ENCODE measurements at places on chromosomes 2 and 18.

DNA sequence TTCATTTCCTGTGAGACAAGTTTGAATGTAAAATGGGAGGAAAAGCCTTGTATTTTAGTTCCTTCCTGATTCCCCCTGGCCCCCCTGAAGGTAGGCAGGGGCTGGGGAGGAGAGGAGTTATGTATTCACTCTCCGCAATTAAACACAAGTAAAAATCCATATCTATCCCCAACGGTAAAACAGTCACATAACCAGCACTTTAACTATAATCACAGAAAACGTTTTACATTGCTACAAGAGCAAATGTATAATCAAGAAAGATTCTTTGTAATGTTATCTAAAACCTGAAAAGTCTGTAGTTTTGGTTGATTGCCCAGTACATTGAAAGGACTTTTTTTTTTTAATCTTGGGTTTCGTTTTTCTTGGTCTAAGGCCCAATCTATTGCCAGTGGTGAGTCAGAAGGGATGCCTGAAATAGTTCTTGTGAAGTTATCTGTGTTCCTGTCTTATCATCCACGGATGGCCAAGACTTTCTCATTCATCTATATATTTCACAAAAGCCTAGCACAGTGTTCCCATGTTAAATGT, 34.5 kb upstream of the CCNYL1 start:
- no peaks in the 10 kb centered on the region for H3K36me3 ChIP-seq
- H3K27ac ChIP-seq = no peak overlapping the region
- no peaks in the 10 kb centered on the region for H3K4me1 ChIP-seq

GRCh38 chr2:224017957-224018356, 21.1 kb downstream of the SERPINE2 start:
- H3K27me3 ChIP-seq = no peaks in the 10 kb centered on the region
- no peak overlapping the region for H3K4me3 ChIP-seq
- H3K27ac ChIP-seq = no peak overlapping the region
- no peak for DNase-seq

DNA sequence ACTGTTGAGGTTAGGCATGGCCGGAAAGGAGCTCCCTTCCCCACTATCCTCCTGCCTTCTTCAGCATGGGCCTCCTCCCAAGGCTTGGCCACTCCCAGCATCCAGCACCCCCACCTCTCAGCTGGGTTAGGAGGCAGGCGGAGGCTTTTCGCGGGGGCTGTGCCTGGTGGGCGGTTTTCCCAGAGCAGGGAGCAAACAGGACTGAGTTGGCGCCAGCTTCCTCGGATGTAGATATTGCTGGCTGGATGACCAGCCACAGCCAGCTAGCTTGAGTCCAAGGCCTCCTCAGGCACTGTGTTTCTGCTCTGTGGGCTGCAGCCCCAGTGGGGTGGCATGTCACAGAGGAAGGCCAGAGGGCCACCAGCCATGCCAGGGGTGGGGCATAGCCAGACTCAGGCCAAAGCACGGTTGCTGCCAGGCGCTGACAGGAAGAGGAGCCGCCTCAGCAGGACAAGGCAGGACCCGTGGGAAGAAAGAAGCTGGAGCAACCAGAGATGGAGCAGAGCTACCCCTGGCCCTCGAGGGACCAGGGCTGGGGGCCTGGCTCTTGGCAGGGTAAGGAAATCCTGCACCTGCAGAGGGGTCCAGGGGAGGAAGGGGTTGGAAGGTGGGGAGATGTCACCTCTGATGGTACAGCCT, at the start of gene TCF23:
Gene TCF23 (plus strand): TSS at position 204 of the 639 bp plus-strand sequence. CDS start 130 bp downstream, at position 334.
- no peaks in the 10 kb centered on the region for H3K4me1 ChIP-seq
- H3K27ac ChIP-seq = no peak within 1 kb of the TSS

DNA sequence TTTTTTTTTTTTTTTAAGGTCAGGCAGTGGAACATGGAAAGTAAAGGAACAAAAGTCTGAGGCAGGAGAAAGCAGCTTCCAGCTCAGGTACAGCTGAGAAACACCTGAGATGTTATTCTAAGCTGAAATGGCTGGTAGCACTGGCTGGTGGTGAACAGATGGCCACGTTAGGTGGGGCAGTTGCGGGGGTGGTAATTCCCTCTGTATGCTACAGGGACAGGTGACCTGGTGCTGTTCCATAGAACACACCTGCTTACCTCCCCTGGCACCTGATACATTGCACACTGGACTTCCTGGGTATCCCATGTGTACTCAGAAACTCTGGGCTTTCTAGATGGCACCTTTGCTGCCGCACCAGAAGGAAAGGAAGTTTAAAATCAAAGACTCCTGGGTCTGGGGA, 333.3 kb downstream of the SLC8A1 start:
- peaks cover 4% of the 10 kb centered on the region for H3K36me3 ChIP-seq
- H3K4me1 ChIP-seq = no peaks in the 10 kb centered on the region
- no peaks in the 10 kb centered on the region for H3K27me3 ChIP-seq
- no peak for DNase-seq

GRCh38 chr18:38759457-38759856, 1193.9 kb upstream of the CELF4 start:
- no peaks in the 10 kb centered on the region for H3K36me3 ChIP-seq
- H3K4me1 ChIP-seq = no peaks in the 10 kb centered on the region
- no peak overlapping the region for H3K4me3 ChIP-seq
- no peak overlapping the region for H3K27ac ChIP-seq

DNA sequence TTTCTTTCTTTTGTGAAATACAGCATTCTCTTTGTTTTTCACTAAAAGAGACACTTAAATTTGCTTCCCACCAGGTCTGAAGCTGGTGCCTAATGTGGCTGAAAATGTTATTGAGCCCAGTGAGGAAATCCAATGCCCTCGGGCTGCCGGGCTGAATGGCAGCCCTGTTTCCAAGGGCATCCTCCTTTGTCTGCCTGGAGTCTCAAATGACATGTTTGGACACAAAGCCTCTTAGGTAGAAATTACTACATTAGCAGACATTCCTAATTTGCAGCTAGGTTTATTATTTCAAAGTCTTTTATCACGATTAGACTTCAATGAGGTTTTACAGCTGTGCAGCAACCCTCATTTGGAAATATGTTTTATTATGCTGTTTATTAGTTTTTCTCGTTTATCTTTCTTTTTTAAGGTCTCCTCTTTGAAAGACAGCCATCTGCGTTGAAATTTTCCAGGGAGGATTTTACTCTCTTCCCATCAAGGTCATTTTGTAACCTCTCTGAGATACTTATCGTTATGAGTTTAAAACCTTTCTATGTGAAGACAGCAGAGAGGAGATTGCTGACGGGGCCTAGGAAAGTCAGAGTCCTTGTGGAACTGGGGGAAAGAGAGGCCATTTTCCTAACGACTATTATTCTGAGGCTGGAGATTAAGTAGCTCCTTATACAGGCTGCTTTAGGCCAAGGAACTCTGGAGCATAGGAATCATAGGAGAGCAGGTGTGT, 59.0 kb upstream of the ZNF532 start:
- no peak overlapping the region for H3K4me3 ChIP-seq
- no peak for DNase-seq
- no peaks in the 10 kb centered on the region for H3K27me3 ChIP-seq
- H3K27ac ChIP-seq = no peak overlapping the region
- H3K4me1 ChIP-seq = no peaks in the 10 kb centered on the region

DNA sequence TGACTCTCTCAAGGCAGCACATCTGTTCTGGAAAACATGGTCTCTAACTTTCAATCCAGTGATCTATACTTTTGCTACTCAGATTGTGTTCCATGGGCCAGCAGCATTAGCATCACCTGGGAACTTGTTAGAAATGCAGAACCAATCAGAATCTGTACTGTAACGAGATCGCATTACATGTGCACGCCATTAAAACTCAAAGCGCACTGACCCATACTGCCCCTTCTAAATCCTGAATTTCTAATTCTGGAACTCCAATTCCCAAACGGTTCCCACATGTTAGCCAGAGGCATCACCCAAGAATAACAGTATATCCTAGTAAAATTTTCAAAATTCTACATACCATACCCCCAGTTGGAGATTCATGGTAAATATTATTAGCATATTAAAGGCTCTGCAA, 10.5 kb upstream of the DCTN1 start:
- no peak overlapping the region for H3K27ac ChIP-seq
- DNase-seq = no peak
- H3K4me3 ChIP-seq = no peak overlapping the region
- H3K4me1 ChIP-seq = peaks cover 2% of the 10 kb centered on the region
- peaks cover 3% of the 10 kb centered on the region for H3K36me3 ChIP-seq
- peaks cover 10% of the 10 kb centered on the region for H3K27me3 ChIP-seq

DNA sequence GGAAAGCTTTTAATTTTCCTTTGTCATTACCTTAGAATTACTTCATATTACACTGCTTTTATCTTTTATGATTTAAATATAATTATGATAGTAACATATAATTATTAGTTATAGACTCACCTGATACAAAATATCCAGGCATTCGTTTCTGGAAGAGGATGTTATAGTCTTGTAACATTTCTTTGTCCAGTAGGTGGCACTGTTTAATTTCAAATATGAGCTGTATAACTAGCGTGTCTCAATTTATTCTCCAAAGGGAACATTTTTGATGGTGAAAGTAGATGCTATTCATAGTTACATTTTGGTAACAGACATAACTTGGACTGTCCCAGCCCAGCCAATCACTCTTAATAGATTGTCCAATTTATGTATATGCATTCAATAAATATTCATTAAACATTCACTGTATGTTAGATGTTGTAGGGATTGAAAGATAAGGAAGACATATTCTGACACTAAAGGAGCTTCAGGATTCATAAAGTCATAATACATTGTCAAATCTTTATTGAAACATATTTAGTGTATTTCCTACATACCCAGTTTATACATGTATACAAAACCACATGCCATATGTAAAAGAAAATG, 19.2 kb downstream of the DAW1 start:
- no peak overlapping the region for H3K27ac ChIP-seq
- H3K4me1 ChIP-seq = no peaks in the 10 kb centered on the region
- DNase-seq = no peak
- no peaks in the 10 kb centered on the region for H3K36me3 ChIP-seq
- H3K4me3 ChIP-seq = no peak overlapping the region

DNA sequence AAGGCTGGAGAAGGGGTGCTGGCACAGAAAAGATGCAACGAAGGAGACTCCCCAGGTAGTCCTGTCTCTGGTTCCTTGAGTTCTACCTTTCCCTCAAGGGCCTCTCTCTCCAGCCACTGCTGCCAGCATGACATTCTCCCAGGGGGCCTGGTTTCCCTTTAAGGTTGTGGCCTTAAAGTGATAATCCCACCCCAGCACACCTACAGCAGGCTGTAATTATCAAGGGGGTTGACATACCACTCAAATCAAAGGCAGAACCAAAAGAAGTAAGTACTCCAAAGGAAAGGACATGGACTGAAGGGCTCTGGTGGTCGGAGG, 127.4 kb upstream of the MSH6 start:
- no peaks in the 10 kb centered on the region for H3K36me3 ChIP-seq
- peaks cover 8% of the 10 kb centered on the region for H3K27me3 ChIP-seq
- no peak overlapping the region for H3K27ac ChIP-seq
- H3K4me3 ChIP-seq = no peak overlapping the region

GRCh38 chr18:52553441-52553840, 213.4 kb downstream of the DCC start:
- H3K4me1 ChIP-seq = no peaks in the 10 kb centered on the region
- DNase-seq = no peak
- no peaks in the 10 kb centered on the region for H3K36me3 ChIP-seq
- H3K27ac ChIP-seq = no peak overlapping the region
- no peak overlapping the region for H3K4me3 ChIP-seq
- no peaks in the 10 kb centered on the region for H3K27me3 ChIP-seq

GRCh38 chr2:113185664-113186432, 12.1 kb downstream of the PSD4 start:
- H3K27ac ChIP-seq = peak overlapping the region; percentile 92
- peak overlapping the region; percentile 51 for H3K4me3 ChIP-seq
- no peaks in the 10 kb centered on the region for H3K27me3 ChIP-seq
- DNase-seq = no peak
- peaks cover 80% of the 10 kb centered on the region for H3K4me1 ChIP-seq
- peaks cover 57% of the 10 kb centered on the region for H3K36me3 ChIP-seq

DNA sequence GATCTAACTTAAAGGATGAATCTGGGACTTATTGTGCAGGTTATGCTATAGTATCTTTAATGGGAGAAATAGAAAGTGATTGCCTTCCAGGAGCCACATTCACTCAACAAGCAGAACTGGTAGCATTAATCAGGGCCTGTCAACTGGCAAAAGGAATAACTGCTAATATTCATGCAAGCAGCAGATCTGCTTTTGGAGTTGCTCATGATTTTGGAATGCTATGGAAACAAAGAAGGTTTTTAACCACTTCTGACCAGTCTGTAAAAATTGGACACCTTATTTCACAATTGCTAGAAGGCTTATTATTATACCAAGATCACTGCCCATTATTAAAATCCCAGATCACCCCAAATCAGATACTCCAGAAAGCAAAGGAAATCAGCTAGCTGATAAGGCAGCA, 200.4 kb downstream of the MREG start:
- H3K4me3 ChIP-seq = no peak overlapping the region
- H3K4me1 ChIP-seq = peaks cover 21% of the 10 kb centered on the region
- no peak overlapping the region for H3K27ac ChIP-seq
- peaks cover 10% of the 10 kb centered on the region for H3K27me3 ChIP-seq
- H3K36me3 ChIP-seq = no peaks in the 10 kb centered on the region
- DNase-seq = no peak

DNA sequence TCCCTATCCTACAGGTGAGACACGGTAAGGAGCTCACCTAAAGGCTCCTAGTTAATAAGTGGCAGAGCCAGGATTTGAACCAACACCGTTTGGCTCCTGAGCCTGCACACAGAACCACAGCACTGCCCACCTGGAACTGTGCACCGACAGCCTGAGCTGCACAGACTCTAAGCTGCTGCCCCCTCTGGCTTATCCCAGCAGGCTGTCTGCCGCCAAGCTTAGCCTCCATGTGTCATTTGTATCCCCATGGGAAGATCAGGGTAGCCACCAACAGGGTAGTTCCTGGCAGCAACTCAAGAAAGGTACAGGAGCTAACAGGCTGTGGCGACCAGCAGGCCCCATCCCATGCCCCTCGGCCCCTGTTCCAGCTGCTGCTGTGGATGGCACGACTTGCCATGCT, 135.7 kb downstream of the LRRC30 start:
- no peak overlapping the region for H3K4me3 ChIP-seq
- H3K4me1 ChIP-seq = no peaks in the 10 kb centered on the region
- no peak for DNase-seq

GRCh38 chr2:64288321-64289193, 144.3 kb upstream of the PELI1 start:
- no peaks in the 10 kb centered on the region for H3K4me1 ChIP-seq
- no peaks in the 10 kb centered on the region for H3K36me3 ChIP-seq
- no peak for DNase-seq
- H3K27me3 ChIP-seq = peaks cover 18% of the 10 kb centered on the region
- no peak overlapping the region for H3K27ac ChIP-seq
- no peak overlapping the region for H3K4me3 ChIP-seq

DNA sequence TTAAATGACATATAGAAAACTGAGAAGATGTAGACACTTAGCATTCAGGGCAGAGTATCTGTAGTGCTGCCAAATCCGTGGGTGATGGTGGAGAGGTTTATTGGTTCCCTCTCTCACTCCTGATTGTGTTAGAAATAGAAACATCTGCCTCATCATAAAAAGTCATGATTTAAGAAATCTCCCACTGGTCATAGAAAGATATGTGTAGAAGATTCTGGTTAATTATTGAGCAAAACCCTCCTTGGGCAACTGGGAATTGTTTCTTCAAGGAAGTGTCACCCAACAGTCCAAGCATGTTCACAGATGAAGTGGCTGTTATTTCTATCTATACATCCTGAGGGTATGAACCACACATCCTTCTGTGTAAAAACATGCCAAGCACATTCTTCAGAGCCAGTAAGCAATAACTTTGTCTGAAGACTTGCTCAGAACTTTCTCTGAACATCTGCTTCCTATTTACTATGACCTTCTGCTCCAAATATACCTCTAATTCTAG, 33.6 kb upstream of the CHRNA1 start:
- H3K4me3 ChIP-seq = no peak overlapping the region
- H3K36me3 ChIP-seq = no peaks in the 10 kb centered on the region
- no peaks in the 10 kb centered on the region for H3K27me3 ChIP-seq
- H3K27ac ChIP-seq = no peak overlapping the region

Data from effector memory CD8-positive, alpha-beta T cell (primary cell).